ENCODE measurements at places on chromosomes 6 and 20. TPM values are rescaled to one million over a fixed set of nuclear protein-coding genes. Genes with fewer than 3 reads are reported as not detected.

DNA sequence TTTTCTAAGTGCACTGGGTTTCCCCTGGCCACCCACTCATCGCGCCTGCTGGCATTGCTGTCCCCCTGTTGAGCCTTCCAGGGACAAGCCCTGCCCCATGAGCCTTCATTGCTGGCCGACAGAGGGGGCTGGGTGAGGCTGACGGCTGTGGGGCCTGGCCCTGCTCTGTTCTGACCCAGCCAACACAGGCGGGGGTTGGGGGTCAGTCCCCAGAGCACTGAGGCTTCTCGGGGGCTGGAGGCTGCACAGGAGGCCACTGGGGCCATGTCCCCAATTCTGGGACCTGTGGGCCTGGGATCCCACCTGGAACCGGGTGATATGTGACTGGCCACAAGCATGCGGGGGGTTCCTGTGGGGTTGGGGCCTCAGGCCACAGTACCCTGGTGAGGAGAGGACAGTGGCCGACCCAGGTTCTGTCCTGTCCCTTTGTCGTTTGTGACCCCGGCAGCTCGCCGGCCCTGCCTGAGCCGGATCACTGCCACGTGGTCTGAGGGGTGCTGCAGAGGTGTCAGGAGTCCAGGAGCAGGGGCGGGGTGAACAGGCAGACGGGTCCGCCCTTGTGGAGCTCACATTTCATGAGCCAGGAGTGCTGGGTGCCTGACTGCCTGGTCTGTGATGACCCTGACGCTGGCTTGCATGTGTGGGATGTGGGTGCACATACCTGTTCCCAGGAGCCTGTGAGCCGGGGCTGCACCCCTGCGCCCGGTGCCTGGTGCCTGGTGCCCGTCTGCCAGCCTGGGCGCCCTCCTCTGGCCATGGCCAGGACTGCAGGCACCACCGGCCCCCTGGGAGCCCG is 2.1 kb upstream of the COL20A1 start:
- DNase-seq: peak; percentile 74

DNA sequence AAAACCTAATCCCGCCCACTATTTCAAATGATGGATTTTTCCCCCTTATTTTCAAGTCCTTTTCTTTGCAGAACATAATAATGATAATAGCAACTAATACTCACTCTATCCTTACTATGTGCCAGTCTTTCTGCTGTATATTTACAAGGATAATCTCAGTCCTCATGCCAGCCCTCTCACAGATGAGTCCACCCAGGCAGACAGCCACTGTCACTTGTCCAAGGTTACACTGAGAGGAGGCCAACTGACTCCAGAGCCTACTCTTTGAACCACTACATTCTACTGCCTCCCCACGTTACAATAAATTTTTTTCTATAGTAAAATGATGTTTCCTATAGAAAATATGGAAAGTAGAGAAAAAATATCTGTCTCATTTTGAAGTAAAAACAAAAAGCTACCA is 30.9 kb downstream of the ELOVL5 start:
- DNase-seq: no peak

DNA sequence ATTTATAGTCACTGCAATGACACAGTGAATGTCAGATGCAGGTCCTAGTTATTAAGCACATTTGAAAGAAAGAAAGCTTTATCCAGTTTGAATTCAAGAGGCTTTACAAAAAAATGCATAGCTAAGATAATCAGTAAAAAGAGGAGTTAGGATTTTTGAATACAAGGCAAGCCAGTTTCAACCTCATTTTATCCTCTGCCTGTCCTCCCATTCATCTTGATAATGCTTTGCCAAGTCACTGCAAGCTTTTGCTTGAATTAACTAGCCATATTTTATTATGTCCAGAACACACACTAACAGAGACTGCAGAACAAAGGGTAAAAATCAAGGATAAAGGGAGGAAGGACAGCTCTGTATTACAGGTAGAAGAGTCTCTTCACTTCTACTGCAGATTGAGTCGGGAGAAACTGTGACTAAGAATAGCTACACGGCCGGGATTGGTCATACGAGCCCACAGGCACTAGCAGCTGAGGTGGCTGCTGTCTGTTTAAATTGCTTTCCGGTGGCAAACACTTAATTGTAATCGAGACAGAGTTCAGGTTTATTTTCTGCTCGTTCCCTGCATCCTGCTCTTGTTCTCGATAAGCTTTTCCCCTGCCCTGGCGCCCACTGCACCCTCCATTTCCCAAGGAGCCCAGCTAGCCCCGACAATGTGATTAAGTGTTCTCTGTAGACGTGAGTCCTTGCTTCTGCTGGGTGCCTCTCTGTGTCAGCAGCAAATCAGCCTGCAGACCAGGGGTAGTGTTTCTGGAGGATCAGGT is 30.5 kb upstream of the AKAP12 start:
- no peak for DNase-seq

DNA sequence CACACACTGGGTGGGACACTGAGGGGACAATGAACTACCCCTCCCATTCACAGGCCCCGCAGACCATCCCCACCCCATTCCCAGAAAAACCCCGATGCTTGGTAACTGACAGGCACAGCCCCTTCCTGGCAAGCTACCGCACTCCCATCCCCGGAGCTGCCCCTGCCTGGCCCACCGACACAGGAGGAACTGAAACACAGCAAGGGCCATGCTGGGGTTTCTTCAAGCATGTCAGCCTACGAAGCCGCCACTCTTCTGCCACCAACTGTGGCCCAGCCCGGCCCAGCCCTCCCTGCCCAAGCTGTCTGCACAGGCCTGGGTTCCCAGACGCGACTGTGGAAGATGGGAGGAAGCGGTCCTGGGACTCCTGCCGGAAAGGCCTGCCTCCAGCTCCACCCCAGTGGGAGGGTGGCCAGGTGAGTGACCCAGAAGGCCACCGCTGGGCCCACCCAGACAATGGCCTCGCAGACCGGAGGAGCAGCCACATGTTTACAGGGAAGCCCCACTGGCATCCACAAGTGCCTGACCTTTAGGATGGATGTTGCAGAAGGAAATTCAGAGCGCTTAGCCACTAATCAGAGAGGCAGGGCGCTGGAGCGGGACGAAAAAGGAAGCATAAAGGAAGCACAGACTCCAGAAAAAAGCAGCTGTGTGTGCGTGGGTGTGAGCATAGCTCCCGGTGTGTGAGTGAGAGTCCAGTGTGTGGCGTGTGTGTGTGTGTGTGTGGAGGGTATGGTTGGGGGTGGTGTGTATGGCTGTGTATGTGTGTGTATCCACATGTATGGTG is 91.6 kb downstream of the PRND start:
- DNase-seq: peak; percentile 19

- peak; percentile 95 for DNase-seq
These were observed at the start of gene HSP90AB1 for GRCh38 chr6:44246663-44247337. Gene HSP90AB1, plus strand, starts transcription at chr6:44247101. Its CDS starts 1,529 bp downstream, at chr6:44248630.

DNA sequence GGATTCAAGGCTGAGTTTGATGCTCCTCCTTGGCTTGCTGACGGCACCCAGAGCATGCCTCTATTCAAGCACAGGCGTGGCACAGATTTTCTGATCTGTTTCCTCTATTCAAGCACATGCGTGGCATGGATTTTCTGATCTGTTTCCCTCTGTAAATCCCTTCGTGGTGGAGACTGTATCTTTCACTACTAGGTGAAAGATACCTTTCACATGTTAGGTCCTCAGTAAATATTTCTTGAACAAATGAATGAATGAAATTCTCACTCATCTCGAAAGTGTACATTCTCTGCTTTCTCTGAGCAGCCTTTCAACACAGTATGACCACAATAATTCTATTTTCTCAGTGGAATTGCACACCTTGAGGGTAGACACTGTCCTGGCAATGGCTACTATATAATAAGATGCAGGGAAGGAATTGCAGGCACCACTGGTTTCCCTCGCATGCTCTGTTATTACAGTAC is 72.6 kb upstream of the F13A1 start:
- no peak for DNase-seq

GRCh38 chr6:41524634-41525011 is 21.6 kb upstream of the FOXP4 start:
- no peak for DNase-seq

- peak; percentile 83 for DNase-seq
These were observed at the start of gene NRM for GRCh38 chr6:30690403-30691207. Gene NRM, minus strand, starts transcription at chr6:30690984. Its CDS starts 10 bp downstream, at chr6:30690974.

DNA sequence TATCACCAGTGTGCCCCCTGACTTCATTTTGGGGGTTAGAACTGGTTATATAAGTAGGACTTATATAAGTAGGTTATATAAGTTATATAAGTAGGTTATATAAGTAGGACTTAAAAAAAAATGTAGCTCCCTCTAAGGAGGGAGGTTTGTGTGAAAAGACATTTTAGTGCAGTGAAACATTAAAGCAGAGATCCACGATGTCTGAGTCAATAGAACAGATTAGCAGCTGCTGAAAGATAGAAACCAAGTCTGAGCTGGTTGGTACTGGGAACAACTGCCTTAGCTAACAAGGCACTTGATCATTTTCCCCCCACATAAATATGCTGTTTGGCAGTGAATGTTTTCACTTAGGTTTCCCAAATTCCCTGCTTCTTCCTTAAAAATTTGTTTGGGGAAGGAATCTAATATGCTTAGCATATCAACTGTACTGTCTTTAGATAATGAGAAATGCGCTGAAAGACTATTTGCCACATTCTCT is 2.1 kb upstream of the RPS12 start:
- no peak for DNase-seq

- no peak for DNase-seq
These were observed 69.3 kb downstream of the PTPN1 start for GRCh38 chr20:50579511-50579910.

GRCh38 chr6:116422238-116422637 is 38.9 kb upstream of the CALHM6 start:
- no peak for DNase-seq

DNA sequence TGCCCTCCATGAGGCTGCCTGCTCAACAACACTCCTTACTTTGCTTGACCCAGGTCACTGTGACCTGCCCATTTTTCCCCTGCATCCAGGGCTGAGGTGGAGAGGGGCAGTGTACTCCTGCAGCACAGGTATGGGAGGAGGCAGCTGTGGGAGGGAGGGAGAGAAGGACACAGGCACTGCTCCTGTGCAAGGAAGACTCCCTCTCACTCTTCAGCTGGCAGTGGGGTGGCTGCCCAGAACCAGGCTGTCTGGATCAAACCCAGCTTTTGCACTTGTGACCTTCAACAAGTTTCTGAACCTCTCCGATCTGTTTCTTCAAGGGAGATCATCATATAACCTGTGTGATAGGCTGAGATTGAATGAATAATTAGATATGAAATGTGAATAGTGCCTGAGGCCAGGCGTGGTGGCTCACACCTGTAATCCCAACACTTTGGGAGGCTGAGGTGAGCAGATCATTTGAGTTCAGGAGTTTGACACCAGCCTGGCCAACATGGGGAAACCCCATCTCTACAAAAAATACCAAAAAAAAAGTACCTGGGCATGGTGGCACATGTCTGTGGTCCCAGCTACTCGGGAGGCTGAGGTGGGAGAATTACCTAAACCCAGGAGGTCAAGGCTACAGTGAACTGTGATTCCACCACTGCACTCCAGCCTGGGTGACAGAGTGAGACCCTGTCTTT is 14.1 kb downstream of the TGIF2 start:
- no peak for DNase-seq

DNA sequence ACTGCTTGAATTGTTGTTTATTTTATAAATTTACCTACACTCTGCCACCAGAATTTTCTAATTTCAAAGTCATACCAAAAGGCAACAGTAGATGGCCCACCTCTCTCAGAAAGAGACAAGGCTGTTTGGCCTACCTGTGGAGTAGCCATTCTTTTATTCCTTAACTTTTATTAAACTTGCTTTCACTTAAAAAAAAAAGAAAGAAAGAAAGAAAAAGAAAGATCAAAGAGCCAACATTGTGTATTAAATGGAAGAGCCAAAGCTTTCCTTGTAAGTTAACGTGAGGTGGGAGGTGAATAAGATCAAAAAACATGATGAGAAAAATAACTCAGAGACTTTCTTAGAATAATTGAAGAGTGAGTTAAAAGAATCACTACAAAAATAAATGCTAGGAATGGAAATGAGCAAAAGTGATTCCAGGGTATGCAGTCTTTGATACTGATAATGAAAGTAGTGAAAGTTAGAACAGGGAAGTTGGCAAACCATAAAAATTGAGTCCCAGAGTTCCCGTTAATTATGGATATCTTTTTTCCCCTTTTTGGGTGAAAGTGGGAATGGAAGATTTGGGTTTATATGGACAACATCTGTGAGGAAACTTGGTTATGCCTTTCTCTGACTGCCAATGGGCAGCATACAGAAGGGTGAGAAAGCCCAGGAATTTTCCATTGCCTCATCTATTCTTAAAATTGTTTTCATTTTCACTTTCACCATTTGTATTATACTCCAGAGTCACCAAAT is 35.9 kb upstream of the MYB start:
- DNase-seq: no peak

DNA sequence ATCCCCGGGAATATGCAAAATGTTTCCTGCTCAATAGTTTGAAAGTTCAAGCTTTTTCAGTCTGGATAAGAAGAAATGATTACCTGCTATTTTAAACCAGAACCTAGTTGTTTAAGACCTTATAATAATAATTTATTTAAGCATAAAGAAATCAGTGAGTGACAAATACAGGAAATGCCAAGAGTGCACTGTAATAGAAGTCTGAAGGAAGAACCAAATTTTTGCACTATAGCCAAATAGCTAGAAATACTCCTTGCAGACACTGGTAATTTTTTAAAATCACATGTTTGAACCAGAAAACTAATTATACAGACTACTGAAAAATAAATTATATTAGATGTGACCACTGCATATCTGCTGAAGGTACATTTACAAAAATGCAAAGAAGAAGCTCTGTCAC is 93.2 kb downstream of the MMS22L start:
- no peak for DNase-seq

DNA sequence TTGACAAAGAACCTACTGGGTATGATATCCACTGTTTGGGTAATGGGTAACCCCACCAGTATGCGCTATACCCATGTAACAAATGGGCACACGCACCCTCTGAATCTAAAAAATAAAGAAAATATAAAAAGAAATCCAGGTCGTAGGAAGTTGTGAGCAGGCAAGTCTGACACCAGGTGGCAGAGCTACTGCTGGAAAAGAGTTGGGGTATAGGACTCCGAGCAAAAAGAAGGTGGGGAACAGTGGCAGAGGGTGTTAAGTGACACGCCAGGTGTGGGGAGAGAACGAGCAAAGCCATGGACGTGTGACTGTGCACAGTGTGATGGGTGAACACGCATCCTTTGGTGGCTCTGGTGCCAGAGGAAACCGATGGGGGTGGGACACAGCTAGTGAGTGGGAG is 46.7 kb downstream of the NOX3 start:
- DNase-seq: no peak

GRCh38 chr6:156598855-156599180 is 178.4 kb upstream of the ARID1B start:
- no peak for DNase-seq

DNA sequence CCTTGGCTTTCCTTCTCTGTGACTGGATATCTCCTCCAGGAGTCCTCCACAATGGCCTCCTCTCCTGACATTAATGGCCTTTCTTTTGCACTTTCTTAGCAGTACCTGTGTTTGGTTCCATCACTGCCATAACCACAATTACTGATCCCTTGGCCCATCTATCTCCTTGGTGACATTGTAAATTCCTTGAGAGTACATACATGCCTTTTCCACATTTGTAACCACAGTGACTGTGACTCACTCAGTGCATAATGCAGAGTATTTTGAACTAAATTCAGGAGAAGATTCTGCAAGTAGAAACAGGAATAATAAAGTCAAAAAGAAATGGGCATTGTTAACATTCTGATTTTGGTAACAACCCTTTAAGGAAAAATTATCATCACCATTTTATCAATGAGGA is 197.2 kb upstream of the SOX4 start:
- no peak for DNase-seq

The IFNGR1 gene
- 22.1 TPM for total RNA-seq

The NMBR gene
- total RNA-seq: not detected

The AKIRIN2 gene
- 47.5 TPM for total RNA-seq

The PRRC2A gene
- 252 TPM for total RNA-seq

The CRNKL1 gene
- total RNA-seq: 26.7 TPM

The PAX1 gene
- not detected for total RNA-seq

The TCF15 gene
- total RNA-seq: 0.14 TPM

The TP53RK gene
- total RNA-seq: 13.6 TPM

The SLC22A2 gene
- total RNA-seq: not detected

The STK4 gene
- total RNA-seq: 198 TPM
